ENCODE measurements at places on chromosomes 6 and 20. TPM values are rescaled to one million over a fixed set of nuclear protein-coding genes. Genes with fewer than 3 reads are reported as not detected.

Gene SLC32A1
- not detected for total RNA-seq

Gene TRAM2
- total RNA-seq, result 13.6 TPM

Gene SOBP
- 20.4 TPM for total RNA-seq

Gene SLC17A9
- total RNA-seq, result not detected

Gene SNPH
- total RNA-seq, result 3.7 TPM

Gene PGC
- total RNA-seq, result 0.52 TPM

Gene MICB
- total RNA-seq, result 0.52 TPM

Gene KCNS1
- under 0.01 TPM for total RNA-seq

Gene ANKRD66
- not detected for total RNA-seq

Gene BPIFB4
- not detected for total RNA-seq

Gene ETV7
- total RNA-seq, result not detected

Gene PAX1
- total RNA-seq, result under 0.01 TPM

Gene CLIC5
- 7.8 TPM for total RNA-seq

Gene YIPF3
- 54.3 TPM for total RNA-seq

Gene LKAAEAR1
- total RNA-seq, result 1.0 TPM

Gene MCHR2
- total RNA-seq, result not detected

Gene ZNF335
- total RNA-seq, result 6.3 TPM

Gene GCM1
- total RNA-seq, result not detected

Gene TTK
- total RNA-seq, result 4.2 TPM

Gene NRN1
- total RNA-seq, result 13.6 TPM

Data from skeletal muscle tissue (tissue), 5 donors.